ENCODE measurements at places on chromosomes 3 and 15. TPM values are rescaled to one million over a fixed set of nuclear protein-coding genes. Genes with fewer than 3 reads are reported as not detected.

The PCNP gene
- 131 TPM for total RNA-seq

The KIF23 gene
- 5.2 TPM for total RNA-seq

The BCL6 gene
- total RNA-seq: 2.5 TPM

The CPLX3 gene
- total RNA-seq: 0.32 TPM

The RBMS3 gene
- total RNA-seq: 65.1 TPM

The ZMYND10 gene
- 1.3 TPM for total RNA-seq
